IMR-90 (cell line): ENCODE measurements at places on chromosomes 13 and 19. TPM values are rescaled to one million over a fixed set of nuclear protein-coding genes. Genes with fewer than 3 reads are reported as not detected.

- no peak for DNase-seq
Observed at GRCh38 chr13:52849291-52850071, 1.0 kb upstream of the PCDH8 start.

DNA sequence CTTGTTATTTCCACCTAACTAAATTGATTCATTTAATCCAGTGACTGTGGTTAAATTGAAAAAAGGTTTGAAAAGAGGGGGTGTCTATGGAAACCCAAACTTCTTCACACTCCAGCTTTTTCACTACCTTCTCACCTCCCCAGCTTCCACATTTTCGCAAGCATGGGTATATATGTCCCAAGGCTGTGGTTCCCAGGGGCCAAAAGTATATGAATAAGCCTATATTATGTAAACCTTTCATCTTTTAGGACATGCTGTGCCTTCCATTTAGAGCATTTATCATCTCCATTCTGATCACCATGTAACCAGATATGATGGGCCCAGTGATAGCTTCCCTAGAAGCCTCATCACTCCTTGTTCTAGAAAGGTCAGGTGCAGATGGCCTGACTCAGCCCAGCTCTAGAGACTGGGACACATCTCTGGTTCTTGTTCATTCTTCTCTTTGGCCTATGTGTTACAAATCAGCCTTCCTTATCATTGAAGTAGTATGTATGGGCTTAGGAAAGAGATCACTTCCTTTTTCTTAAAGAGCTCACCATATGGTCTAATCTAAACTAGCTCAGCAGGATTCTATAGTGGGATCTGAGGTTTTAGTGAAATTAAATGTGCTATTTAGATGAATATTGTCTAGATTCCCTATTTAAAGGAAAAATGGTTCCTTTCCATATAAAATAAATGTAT lies 19.5 kb upstream of the ARL11 start:
- DNase-seq: peak; percentile 10

GRCh38 chr13:26656919-26657318 lies 99.4 kb downstream of the WASF3 start:
- DNase-seq: peak; percentile 82

DNA sequence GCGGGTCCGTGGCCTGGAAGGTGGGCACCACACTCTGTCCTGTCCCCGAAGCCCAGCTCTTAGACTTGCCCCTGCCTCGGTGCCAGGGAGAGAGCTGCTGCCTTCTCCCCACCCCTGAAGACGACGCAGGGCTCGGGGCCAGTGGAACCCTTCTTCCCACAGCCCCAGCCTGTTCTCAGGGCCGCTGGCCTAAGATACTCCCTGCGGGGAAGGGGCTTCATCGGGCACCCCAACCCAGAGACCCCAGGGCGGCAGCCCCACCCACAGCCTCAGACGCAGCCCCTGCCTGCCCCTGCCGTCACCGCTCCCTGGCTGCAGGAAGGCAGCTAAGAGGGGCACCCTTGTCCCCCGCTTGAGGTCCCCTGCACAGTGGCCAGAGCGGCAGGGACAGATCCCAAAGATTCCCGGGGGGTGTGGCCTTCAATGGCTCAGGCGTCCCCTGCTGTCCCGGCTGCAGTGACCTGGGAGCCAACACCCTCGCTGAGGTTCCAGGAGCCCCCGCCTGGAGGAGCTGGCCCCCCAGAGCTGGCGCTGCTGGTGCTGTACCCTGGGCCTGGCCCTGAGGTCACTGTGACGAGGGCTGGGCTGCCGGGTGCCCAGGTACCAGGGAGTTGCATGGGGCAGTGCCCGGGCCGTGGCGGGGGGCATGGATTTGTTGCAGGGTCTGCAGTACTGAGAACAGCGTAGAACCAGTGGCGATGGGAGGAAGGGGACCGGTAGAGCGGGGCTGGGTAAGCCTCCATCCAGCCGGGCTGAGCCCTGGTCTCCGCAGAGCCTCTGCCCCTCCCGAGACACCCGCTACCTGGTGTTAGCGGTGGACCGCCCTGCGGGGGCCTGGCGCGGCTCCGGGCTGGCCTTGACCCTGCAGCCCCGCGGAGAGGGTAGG lies 1.0 kb downstream of the AMH start:
- DNase-seq: no peak

- no peak for DNase-seq
Observed at GRCh38 chr19:5079071-5079774, 110.3 kb downstream of the KDM4B start.

- DNase-seq: peak; percentile 65
Observed at GRCh38 chr19:48543121-48543710, 8.8 kb upstream of the SULT2B1 start.

- peak; percentile 74 for DNase-seq
Observed at GRCh38 chr19:55460670-55461258, 678 bp downstream of the ISOC2 start.

- DNase-seq: no peak
Observed at GRCh38 chr13:67330149-67330548, 100.0 kb upstream of the PCDH9 start.

DNA sequence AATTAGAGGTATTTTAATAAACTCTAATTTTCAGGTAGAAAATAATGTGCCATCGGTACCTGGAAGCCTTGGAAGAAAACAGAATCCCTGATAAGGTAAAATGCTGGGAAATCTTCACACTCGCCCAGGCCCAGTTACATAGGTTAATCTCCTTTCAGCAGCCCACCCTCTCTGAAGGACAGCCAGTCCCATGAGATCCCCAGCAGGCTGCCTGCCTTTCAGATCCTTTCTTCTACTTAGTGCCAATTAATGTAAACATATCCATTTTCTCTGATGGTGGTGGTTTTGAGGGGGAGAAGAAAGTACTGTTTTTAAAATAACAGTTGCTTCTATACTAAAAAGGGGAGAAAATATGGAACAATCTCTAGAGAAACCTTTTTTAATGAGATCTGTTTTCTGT lies 12.2 kb downstream of the SMAD9 start:
- no peak for DNase-seq

GRCh38 chr13:67229481-67230403 lies at the start of gene PCDH9:
PCDH9 (minus strand) TSS chr13:67230336; CDS start chr13:67228440, 1,896 bp downstream.
- DNase-seq: peak; percentile 10

DNA sequence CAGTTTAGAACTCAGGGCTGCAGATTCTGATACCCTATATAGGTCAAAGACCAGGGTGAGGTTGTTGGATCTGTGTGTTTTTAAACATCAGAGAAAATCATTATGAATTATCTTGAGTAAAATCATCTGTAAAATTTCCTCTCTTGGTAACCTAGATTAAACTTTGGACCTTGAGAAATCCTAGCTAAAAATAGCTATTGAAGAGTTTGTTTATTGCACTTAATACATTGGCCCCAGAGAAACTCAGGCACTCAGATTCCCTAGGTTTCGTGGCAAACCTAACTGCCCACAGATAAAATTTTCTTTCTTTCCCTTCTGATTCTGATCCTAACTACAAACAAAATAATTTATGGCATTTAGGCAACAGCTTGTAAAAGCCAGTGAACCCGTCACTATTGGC lies 102.3 kb downstream of the GPC6 start:
- DNase-seq: peak; percentile 16

GRCh38 chr19:19068659-19069654 lies 5.2 kb downstream of the SLC25A42 start:
- DNase-seq: no peak

DNA sequence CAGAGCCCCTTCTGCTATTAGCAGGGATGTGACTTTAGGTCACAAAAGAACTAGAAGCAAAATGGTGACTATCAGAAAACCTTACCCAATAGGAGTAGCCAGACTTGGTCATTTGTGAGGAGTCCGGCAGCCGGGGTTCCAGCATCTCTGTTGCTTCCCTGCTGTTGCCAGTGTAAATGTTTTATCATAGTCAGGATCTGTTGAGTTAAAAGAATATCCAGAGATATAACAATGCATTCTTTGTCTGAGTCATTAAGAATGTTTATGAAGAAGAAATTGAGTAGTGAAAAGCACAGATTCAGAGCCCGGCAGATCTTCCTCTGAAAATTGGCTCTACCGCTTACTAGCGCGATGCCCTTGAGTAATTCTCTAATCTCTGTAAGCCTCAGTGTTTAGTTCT lies 84.2 kb downstream of the COL4A2 start:
- peak; percentile 76 for DNase-seq

- DNase-seq: no peak
Observed at GRCh38 chr19:11612816-11613511, 15.7 kb downstream of the ZNF627 start.

DNA sequence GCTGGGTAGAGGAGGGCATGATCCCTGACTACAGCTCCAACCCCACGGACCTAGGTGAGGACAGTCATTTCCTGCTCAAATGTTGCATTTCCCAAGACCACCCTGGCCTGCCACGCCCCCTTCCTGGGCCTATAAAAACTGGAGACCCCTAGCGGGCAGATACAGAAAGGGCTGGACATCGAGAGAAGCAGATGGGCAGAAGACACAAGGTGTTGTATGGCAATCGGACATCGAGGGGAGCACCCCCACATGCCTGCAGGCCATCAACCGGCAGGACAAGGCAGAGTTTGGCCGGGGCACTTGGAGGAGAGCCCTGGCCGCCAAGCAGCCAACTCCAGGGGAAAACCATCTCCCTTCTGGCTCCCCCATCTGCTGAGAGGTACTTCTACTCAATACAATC lies 746.4 kb downstream of the PCDH9 start:
- DNase-seq: no peak

GRCh38 chr19:34832581-34833112 lies 59.6 kb upstream of the ZNF599 start:
- DNase-seq: no peak

DNA sequence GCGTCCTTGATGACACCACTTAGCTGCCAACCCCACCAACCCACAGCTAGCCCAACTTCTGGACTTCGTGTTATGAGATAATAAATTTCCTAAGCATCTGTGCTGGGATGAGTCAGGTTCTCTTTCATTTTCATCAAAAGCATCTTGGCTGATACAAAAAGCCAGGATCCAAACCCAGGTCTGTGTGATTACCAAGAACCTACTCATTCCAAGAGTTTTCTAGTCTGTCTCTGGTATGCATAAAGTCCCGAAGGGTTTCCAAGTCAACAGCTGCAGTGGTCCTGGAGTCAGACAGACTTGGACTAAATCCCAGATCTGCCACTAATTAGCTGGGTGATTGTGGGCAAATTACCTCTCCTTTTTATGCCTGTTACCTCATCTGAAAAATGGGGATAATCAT lies 55.5 kb upstream of the SERP2 start:
- DNase-seq: peak; percentile 70

DNA sequence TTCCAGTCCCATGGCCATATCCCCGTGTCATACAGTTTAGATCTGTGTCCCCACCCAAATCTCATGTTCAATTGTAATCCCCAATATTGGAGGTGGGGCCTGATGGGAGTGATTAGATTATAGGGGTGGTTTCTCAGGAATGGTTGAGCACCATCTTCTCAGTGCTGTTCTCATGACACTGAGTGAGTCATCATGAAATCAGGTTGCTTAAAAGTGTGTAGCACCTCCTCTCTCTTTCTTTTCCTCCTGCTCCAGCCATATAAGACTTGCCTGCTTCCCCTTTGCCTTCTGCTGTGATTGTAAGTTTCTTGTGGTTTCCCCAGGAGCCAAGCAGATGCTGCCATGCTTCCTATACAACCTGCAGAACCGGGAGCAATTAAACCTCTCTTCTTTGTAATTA lies 197.8 kb downstream of the NALCN start:
- peak; percentile 60 for DNase-seq

DNA sequence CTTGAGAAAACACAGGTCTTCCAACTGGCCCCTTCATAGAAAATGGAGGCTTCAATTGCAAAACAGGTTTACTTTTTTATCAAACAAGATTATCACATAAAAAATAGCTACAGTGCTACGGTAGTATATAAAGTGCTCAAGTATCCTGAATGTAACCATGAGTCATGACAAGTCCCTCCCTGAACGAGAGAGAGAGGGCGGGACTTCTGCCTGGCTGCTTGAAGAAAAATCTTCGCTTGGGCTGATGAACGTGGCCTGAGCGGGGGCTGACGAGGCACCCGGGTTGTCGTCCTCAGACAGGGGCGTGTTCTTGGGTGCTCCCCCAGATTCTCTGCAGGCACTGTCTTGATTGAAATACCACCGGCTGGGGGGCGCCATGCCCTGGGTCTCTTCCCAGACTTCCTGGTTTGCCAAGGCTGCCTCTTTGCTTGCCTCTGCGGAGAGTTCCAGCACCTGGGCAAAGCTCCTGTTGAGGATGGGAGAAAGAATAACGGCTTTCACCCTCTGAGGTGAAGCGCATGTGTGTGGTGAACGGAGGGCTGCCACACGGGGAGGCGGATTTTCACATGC lies 23.2 kb upstream of the CPAMD8 start:
- peak; percentile 73 for DNase-seq

DNA sequence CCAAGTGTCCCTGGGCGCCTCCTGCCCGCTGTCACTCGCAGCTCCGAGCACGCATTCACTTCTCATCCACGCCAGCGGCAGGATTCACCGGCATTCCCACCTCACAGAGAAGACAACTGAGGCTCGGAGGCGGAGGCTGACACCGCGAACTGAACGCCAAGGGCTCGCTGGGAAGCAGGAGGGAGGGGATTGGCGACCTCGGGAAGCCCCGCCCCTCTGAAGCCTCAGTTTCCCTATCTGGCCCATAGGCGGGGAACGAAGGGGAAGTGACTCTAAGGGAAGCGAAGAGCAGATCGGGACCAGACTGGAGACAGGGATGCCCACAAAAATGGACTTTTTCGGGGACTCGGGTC lies 256 bp downstream of the MICOS13 start:
- peak; percentile 21 for DNase-seq

DNA sequence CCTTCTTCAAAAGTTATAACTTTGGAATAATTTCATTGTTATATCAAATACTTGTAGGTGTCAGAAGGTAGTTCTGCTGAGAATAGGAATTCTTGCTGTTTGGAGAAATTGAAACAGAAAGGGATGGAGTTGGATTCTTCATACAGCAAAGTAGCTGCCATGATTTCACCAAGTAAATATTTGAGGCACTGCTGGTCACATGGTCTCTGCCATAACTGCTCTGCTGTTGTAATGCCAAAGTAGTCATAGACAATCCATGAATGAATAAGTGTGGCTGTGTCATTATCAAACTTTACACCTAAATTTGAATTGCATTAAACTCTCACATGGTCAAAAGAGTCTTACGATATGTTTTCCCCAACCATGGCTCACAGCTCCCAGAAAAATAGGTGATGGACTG lies 308.6 kb downstream of the GPC6 start:
- peak; percentile 76 for DNase-seq

DNA sequence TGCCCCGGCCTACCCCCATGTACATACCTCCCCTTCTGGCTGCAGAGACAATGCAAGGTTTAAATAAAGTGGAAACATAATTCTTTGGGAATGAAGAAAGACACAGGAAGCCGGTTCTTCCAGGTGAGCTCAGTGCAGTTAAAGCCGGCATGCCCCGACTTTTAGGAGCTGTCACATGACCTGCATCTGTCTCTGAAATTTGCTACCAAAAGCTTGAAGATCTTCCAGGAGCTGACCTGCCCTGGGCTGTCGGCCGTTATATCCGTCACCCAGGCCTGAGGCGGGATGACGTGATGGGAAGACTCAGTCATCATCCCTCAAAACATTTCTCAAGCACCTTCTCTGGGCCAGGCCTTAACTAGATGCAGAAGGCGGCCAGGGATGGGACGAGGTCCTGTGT lies 10.3 kb downstream of the RAB8A start:
- DNase-seq: no peak

The TEX29 gene
- polyA plus RNA-seq: 0.29 and 0.46 TPM in 2 replicates

The CACNA1A gene
- polyA plus RNA-seq: 13.2 and 15.0 TPM in 2 replicates

The LTBP4 gene
- 61.6 and 70.3 TPM in 2 replicates for polyA plus RNA-seq

The OR7A17 gene
- polyA plus RNA-seq: not detected in 2 replicates

The LYL1 gene
- 0.39 and 0.63 TPM in 2 replicates for polyA plus RNA-seq

The FCAR gene
- polyA plus RNA-seq: not detected in 2 replicates

The NLRP12 gene
- polyA plus RNA-seq: not detected in 2 replicates

The ZNF8 gene
- polyA plus RNA-seq: 1.5 and 2.1 TPM in 2 replicates

The CDX2 gene
- polyA plus RNA-seq: not detected in 2 replicates

The PEX11G gene
- polyA plus RNA-seq: 1.7 and 1.9 TPM in 2 replicates
